ENCODE measurements at places on chromosomes 5 and 9.

DNA sequence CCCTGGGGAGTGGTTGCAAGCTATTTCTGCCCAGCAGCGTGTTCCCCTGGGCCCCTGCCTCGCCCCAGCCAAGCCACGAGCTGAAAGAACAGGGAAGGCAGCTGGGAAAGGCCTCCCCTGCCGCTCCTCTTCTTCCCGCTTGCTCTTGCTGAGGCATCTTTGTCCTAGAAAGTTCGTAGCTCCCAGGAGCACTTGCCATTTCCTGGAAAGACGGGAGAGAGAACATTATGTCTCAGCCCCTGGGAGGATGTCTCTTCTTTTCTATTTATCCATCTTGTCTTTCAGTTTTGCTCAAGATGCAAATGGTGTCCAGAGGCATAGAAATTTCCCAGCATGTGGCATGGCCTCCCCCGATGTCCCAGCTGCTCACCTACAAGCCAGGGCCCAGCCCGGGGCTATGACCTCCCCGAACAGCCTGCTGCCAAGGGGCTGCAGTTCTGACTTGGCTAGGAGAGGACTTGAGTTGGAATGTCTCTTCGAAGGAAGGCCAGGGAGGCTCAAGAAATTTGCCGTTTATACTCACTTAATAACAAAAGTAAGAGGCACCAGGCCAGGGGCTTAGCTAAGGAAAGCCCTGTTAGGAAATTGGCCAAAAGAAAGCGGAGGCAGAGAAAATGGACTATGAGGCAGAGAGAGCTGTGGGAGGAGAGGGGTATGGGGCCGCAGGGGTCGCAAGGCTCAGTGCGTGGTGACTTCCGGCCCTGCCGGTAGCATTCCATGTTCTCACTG, 87.3 kb downstream of the LIFR start:
- no peak for DNase-seq

DNA sequence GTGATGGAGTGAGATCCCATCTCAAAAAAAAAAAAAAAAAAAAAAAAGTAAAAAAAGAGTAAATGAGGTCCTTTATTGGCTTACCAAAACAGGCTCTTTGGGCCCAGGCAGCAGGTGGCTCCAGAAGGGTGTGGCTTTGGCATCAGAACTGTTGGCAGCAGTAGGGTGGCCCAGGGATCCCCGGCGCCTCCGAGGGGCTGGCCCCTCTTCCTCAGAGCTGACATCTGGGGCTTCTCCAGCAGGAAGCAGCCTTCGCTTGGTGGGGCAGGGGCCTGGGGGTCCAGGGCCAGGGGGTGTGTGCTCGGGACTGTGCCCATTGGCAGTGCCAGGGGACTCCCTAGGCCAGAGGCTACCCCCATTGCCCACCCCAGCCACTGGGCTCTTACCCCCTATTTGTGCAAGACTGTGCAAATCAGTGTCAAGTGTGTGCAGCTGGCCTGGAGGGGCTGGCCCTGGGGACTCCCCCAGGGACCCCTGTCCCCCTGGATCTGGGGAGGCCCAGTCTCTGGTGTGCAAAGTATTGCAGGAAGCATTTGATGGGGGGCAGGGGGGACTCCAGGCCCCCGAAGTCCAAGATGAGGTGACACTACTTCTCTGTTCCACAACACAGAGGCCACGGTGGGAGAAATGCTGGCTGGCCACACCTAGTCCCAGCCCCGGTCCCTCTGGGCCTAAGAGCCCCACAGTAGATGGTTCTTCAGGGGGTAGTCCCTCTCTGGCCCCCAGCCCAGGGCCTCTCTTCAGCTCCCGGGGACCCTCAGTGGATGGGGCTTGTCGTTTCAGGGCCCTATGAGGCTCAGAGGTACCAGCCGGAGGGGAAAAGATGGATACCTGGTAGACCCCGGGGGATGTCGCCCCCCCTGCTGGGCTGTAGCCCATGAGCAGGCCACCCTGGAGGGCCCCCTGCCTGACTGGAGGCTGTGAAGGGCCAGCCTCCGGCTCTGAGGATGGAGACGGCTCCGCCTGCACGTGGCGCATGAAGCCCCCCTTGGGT, 4.7 kb upstream of the STOML2 start:
- no peak for DNase-seq

GRCh38 chr5:154618696-154619095, 136.5 kb upstream of the LARP1 start:
- DNase-seq: no peak

DNA sequence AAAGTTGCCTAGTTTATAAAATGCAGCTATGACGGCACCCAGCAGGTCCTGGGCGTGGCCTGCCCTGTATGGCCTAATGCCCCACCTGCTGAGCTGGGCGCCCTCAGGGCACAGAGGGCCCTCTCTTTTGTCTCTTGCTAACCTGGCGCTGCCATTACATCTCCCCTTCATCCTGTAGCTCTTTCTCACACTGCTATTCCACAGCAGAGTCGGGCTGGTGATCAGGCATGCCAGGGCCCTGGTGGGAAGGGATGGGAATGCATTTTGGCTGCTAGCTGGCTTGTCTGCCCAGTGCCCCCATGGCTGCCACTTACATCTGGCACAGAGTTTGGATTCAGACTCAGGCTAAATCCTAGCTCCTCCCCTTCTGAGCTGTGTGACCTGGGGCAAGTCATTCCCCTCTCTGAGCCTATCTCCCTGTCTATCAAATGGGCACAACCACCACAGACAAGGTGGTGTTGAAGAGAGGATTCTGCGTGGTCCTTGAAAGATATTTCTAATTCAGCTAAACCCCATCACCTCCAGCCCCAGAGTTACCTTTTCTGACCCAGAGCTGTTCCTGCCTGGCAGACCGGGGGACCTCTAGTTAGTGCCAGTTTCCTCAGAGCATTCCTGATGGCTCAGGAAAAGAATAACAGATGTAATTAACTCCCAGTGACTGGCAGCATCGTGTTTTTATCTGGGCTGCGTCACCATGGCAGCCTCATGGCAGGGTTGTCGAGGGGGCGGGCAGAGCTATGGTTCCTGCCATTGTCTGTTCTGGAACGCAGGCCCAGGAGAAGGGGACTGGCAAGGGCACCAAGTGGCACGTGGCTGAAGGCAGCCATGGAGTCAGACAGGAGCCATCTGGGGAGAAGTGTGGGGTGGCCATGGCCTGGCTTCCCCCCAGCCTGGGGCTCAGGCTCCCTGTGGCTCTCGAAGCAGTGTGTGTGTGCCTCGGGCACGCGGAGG, 6.3 kb downstream of the PRR7 start:
- DNase-seq: no peak

DNA sequence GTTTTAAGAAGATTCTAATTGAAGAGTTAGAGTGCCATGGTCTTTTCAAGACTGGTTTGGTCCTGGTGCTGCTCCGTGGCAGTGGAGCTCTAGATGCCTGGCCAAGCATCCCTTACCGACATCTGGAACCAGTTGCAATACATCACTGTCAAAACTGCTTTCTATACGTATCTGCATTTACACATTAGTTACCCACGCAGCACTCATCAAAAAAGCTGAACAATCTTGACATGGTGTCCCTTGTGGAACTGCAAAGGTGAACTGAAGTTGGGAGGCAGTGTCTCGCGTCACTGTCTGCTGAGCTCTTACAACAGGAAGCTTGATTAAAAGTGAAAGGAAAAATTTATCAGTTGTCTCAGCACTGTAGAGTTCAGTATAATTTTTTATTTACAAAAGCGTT, 82.6 kb downstream of the PBX3 start:
- DNase-seq: no peak

- no peak for DNase-seq
Observed at GRCh38 chr5:74822288-74822687, 43.9 kb downstream of the FAM169A start.

DNA sequence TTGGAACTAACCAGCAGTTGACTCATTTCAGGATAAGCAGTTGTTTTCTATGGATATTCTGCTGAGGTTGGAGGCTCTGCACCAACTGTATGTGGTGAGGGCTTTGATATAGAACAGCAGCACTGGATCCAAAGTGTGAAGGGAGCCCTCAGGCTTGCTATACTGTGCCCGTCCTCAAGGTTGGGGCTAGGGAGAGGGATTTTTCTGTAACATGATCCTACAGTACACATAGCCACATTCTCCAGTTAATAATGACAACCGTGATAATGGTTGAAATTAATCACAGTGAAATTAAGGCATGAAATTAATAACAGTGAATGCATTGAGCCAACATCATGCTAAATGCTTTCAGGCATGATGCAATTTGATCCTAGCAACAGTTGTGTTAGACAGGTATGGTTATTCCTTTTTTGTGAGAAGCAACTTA, 36.7 kb downstream of the ARHGAP26 start:
- no peak for DNase-seq

DNA sequence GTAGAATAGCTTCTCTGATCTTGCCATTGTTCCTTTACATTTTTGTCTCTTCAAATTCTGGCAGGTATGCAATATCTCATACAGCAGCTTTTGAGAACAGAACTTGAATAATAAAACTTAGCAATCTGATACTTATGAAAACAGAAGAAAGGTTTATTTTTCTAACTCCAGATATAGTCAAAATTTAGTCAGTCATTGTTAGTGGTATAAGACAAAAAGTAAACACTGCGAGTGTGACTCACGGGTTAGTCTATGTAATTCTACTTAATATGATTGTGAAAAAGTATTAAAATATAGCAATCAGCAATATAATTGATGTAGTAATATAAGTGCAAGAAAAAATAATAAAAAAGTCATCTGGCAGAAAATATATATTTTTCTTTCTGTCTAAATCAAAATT, 910.4 kb downstream of the DNAH5 start:
- no peak for DNase-seq

GRCh38 chr5:78568212-78568611, 80.4 kb downstream of the LHFPL2 start:
- no peak for DNase-seq

GRCh38 chr9:120768886-120769285, 24.3 kb downstream of the FBXW2 start:
- DNase-seq: no peak

- no peak for DNase-seq
Observed at GRCh38 chr5:180373454-180373853, 20.3 kb upstream of the GFPT2 start.

- no peak for DNase-seq
Observed at GRCh38 chr9:108161503-108161902, 671.9 kb upstream of the KLF4 start.

- no peak for DNase-seq
Observed at GRCh38 chr9:126144603-126145456, 181.8 kb upstream of the MVB12B start.

DNA sequence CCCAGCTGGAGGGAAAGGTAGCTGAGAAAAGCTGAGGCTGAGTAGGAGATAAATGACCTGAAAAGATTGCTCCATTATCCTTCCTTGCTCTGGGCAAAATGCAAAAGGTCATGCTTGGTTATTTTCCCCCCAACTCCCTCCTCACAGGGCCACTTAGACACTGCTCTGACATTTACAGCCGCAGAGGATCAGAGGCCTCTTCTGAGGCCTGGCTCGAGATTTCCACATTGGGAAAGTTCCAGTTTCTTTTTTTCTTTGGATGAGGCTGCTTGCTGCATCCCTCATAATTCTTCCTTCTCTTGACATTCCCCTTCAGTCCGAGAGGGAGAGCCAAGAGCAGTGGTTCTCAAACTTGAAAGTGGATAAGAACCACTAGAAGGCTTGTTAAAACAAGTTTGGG, 60.1 kb upstream of the HSPA9 start:
- DNase-seq: no peak

GRCh38 chr5:178210686-178211085, 6.4 kb downstream of the HNRNPAB start:
- DNase-seq: no peak

GRCh38 chr5:137313526-137314175, 185.5 kb downstream of the SPOCK1 start:
- DNase-seq: no peak

DNA sequence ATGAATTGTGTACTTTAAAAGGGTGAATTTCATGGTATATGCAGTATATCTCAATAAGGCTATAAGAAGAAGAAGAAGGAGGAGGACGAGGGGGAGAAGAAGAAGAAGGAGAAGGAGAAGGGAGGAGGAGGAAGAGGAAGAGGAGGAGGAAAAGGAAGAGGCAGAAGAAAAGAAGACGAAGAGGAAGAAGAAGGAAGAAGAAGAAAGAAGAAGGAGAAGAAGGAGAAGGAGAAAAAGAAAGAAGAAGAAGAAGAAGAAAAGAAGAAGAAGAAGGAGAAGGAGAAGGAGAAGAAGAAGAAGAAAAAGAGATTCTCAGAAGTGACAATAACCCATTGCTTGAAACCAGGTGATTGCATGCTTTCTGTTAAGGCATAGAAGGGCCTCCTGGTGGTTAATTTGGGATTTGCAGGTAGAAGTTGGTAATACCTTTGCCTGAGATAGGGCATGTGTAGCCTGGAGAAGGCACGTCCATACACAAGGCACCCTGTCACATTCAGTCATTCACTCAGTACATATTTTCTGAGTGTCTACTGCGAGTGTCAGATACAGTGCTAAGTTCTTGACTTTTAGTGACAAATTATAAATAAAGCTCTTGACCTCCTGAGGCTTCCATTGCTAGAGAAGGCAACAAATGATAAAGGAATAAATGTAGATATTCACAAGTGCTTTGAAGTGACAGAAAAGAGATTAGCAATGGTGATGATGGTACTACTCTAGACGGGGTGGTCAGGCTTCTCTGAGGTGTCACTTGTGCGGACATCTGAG, 231.3 kb downstream of the NPR3 start:
- DNase-seq: no peak

DNA sequence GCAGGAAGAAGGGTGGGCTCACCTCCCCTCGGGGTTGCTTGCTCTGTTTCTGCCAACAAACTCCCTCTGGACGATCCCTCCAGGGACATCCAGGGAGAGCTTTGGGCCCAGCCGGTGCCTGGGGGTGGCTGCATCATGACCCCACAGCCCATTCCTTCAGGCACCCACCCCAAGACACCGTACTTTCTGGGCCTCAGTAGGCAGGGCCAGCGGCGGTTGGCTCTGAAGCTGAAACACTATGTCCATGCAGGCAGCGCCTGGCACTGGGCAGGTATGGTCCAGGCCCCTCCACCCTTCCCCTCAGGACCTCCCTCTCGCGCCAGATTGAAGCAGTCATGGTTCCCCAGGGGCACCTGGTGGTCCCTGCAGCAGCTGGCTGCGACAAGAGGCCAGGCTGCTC, 18.5 kb upstream of the SUSD3 start:
- no peak for DNase-seq

DNA sequence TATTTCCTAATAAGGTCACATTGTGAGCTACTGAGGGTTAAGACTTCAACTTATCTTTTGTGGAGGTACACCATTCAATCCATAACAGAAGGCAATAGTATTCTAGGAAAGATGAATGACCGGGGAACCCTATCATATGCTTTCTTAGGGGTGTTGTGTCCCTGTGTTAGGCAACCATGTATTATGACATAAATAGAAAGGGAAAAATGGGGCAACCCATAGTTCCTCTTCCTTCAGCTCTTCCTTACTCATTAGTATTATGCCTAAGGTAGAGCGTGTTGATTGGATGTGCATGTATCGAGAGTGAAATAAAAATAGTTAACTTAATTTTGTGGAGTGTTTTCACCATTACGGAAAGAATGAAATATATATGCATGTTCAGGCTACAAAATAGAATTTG, 6.0 kb upstream of the CCNJL start:
- DNase-seq: no peak

Measured in endothelial cell (in vitro differentiated cells).